Renal cortical epithelial cell (primary cell): ENCODE measurements at places on chromosomes 1 and 21. TPM values are rescaled to one million over a fixed set of nuclear protein-coding genes. Genes with fewer than 3 reads are reported as not detected.

DNA sequence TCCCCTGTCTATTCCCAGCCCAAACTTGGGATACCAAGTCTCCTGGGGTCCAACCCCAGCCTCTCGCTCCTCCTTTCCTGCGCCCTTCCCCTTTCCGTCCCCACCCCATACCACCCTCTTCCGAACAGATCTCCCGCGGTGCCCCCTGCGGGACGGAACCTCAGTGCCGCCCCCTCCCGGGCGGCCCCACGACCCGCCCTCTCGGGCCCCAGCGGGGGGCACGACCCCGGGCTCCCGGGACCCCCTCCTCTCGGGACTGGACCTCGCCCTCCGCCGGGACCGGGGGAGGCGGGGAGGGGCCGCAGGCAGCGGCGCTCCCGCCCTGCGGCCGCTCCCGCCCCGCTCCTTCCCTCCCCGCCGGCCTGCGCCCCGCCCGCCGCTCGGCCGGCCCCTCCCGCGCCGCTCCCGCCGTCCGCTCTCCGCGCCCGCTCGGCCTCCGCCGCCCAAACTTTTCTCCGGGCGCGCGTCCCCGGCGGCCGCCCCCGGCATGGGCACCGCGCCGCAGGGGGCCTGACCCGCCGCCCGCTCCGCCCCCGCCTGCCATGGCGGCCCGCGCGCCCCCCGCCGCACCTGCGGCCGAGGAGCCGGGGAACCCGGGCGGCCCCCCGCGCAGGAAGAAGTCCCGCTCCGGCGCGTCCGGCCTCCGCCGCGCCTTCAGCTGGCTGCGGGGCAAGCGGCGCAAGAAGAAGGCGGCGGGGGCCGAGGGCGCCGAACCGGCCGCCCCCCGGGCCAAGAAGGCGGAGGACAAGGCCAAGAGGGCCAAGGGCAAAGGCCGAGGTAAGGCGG is 39.0 kb upstream of the SYNC start:
- no peak for DNase-seq

- DNase-seq: no peak
Observed at GRCh38 chr1:61825393-61825792, 83.1 kb downstream of the PATJ start.

GRCh38 chr1:25994402-25995150 is 3.3 kb downstream of the PAFAH2 start:
- DNase-seq: no peak

GRCh38 chr1:47214549-47214948 is 17.5 kb downstream of the TAL1 start:
- no peak for DNase-seq

Gene FCAMR
- total RNA-seq: 0.69 and 3.6 TPM in 2 replicates

Gene ARHGEF16
- total RNA-seq: 6.4 and 15.5 TPM in 2 replicates

Gene CTSK
- 0.52 and 1.7 TPM in 2 replicates for total RNA-seq

GRCh38 chr21:29513535-29513934 is 214.8 kb downstream of the BACH1 start:
- DNase-seq: no peak
